Posterior cingulate gyrus (tissue), 11 donors: ENCODE measurements at places on chromosomes 11 and 22.

- DNase-seq: peak; percentile 55
Measured at GRCh38 chr22:39146256-39147101, 6.0 kb downstream of the CBX7 start.

DNA sequence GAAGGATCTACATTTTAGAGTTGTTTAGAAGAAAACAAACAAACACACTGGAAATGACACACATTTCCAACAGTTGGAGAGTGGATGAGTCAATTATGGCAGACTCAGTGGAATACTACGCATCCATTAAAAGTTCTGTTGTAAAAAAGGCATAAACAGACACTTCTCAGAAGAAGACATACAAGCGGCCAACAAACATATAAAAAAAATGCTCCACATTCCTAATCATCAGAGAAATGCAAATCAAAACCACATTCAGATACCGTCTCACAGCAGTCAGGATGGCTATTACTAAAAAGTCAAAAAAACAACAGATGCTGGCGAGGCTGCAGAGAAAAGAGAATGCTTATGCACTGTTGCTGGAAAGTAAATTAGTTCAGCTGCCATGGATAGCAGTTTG is 298.2 kb downstream of the DDX10 start:
- DNase-seq: no peak

DNA sequence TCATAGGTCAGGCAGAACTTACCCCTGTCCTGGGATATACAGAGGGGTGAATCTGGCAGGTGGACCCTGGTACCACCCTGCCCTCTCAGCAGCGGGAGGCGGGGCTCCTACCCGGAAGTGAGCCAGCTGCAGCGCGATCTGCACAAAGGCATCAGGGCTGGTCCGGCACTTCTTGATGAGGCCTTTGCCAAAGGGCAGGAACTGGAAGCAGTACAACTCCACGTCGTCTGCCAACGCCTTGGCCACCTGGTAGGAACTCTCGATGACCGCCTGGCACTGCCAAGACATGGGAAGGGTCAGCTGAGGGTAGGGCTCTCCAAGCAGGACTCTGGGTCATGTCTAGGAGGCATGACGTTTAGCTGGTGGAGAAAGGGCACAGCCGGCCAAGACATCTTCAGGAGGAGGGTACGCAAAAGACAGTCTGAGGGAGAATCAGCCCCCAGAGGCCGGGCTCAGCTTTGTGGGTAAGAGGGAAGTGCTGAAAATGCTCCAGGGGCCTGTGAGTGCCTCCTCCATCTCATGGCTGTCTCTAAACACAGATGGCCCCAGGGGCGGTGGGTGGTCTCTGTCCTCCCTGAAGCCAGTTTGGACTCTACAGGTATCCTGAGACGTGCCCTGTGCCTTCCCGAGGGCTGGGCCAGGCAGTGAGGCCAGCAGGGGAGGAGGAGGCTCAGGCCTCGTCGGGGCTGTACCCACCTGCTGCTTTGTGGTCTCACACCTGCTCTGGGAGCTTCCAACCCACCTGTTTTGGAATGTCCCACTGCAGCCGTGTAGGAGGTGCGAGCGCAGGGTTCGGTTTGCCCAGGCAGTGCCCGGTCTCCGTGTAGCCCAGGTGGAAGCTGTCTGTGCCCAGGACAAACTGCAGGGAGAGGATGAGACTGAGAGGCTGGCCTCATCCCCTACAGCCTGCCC is 6.7 kb downstream of the CPT1B start:
- no peak for DNase-seq

DNA sequence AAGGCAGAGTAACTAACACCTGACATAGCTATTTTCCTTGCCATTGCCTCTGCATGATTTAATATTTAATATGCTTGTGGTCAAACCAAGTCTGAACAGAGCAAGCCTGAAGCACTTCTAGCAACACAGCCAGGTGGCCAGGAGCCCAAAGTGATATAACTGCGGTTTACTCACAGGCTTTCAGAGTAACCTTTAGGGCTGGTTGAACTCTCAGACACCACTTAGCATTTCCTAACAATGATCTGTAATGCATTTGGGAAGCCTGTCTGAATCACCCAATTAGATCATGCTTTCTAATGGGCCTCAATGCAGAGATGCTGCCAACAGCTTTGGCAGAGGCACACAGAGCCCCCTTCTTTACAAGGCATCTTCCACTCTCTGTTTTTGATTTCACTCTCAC is 96.1 kb downstream of the FDX1 start:
- DNase-seq: no peak

DNA sequence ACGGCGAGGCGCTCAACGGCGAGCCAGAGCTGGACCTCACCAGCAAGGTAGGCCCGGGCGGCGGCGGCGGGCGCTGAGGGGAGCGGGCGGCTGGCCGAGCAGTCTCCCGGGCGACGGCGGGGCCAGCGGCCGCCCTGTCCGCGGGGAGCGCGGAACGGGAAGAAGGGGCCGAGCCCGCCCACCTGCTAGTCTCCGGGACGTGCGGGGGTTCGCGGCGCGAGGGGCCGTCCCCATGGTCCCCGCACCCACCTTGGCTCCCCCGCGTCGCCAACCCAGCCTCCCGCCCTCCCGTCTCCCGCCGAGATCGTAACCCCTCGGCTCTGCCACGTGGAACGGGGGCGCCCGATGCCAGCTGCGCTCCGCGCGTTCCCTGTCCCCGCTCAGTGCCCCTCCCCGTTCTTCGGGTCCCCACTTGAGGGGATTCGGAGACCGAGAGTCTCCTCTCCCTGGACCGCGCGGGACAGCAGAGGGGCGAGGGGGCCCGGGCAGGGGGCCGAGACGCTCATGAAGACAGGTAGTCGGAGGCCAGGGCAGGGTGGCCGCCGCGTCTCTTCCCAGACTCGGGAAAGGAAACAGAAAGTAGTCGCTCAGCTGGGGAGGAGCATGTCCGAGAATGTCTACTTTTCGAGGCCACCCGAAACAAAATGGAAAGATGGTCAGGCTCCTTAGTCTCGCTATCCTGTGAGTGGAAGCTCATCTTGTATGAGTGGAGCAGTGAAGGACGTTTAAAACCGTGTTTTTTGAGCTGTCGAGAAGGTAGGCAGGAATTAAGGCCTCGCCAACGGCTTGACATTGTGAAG is 557 bp downstream of the GTPBP1 start:
- DNase-seq: peak; percentile 34

DNA sequence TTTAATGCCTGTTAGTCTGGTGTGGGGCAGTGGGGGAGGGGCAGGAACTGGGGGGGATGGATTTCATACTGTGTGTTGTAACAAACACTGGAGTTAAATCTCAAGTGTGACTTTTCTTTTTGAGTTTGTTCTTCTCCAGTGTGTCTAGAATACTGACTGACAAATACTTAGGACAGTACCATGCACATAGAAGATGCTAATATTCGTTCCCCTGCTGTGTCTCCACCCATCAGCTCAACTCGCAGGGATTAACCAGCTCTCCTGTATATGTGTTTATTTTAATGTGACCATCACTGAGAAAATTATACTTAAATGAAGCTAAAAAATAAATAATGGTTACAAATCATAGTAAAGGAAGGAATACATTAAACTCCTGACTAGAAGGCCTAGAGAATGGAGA is 150.9 kb upstream of the E2F8 start:
- no peak for DNase-seq

GRCh38 chr22:40838486-40838885 is 18.0 kb downstream of the ST13 start:
- no peak for DNase-seq

GRCh38 chr11:57313071-57313787 is 11.5 kb downstream of the TNKS1BP1 start:
- DNase-seq: no peak

DNA sequence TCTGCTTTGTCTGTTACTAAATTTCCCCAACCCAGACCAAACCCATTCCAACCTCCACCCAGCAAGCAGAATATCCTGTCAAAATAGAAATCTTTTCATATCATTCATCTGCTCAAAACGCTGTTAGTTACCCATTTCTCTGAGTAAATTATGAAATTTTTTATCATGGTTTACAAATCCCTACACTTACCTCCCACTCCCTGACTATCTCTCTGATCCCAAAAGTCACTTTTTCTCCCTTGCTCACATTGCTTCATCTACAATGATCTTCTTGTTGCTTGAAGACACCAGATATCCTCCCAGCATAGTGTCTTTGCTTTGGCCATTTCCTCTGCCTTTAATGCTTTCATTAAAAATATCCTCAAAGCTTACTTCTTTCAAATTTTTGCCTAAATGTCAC is 195.5 kb upstream of the CTSC start:
- DNase-seq: no peak

- DNase-seq: no peak
Measured at GRCh38 chr11:10410106-10410843, 44.8 kb upstream of the AMPD3 start.

GRCh38 chr22:19568337-19569275 is 44.4 kb upstream of the CLDN5 start:
- no peak for DNase-seq

GRCh38 chr11:44913502-44913901 is 37.2 kb downstream of the TP53I11 start:
- DNase-seq: no peak

- no peak for DNase-seq
Measured at GRCh38 chr22:43479962-43480361, 68.1 kb downstream of the MPPED1 start.

- no peak for DNase-seq
Measured at GRCh38 chr22:42077486-42078125, 1.9 kb upstream of the SMDT1 start.

DNA sequence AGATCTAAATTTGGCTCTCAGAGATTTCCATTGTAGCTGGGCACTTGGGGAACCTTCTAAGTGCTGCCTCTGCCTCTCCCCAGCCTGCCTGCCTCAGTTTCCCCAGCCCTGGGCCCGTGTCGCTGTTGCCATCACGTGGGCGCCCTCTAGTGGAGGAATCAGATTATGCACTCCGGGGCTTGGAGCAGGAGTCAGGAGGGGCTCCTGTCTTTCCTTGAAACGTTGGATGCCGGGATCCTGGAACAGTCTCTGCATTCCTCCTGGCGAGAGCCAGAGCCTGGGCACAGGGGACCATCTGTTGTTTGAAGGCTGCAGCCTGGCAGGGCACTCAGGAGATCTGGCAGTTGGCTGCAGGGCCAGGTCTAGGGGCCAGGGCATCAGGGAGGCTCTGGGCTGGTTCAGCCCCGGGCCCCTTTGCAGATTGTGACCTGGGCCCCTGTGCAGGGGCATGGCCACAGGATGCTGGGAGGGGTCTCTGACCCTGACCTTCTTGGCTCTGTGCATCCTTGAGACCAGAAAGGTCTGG is 71.6 kb downstream of the LRP5 start:
- DNase-seq: no peak

- DNase-seq: no peak
Measured at GRCh38 chr11:72720784-72721183, 31.4 kb downstream of the ARAP1 start.

- DNase-seq: peak; percentile 67
Measured at GRCh38 chr11:20112291-20113148, 47.8 kb downstream of the DBX1 start.

- no peak for DNase-seq
Measured at GRCh38 chr11:26742966-26743365, 21.1 kb upstream of the SLC5A12 start.

DNA sequence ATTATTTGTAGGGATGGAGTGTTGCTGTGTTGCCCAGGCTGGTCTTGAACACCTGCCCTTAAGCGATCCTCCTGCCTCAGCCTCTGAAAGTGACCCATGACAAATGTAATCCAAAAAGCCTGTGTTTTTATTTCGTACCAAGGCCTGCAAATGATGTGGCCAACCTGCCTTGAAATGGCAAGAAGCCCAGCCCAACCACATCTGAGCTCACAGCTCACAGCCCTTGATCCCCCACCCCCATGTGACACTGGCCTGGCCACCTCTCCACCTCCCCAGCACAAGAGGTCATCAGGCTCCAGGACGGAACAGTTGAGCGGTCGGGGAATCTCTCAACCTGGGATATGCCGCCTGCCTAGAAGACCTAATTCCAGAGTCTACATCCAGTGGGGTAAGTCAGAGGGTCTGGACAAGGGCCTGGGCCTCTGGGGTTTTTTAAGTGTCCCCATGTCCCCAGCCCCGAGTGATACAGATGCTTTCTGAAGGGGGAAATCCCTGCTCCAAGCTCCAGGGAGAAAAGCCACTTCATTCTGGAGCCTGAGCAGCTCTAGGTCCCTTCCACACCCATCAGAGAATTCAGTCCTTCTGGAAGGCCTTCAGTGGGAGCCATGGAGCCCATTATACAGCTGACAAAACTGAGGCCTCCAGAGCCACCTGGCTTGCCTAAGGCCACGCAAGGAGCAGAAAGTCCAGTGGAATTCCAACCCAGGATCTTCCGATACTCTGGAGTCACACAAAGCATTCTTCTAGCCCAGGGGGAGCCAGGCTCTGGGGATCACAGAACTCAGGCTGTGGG is 70.7 kb downstream of the MN1 start:
- DNase-seq: no peak
